ENCODE measurements at places on chromosomes 12 and 14.

- DNase-seq: no peak
Measured at GRCh38 chr12:121614872-121615467, 11.4 kb upstream of the ORAI1 start.

DNA sequence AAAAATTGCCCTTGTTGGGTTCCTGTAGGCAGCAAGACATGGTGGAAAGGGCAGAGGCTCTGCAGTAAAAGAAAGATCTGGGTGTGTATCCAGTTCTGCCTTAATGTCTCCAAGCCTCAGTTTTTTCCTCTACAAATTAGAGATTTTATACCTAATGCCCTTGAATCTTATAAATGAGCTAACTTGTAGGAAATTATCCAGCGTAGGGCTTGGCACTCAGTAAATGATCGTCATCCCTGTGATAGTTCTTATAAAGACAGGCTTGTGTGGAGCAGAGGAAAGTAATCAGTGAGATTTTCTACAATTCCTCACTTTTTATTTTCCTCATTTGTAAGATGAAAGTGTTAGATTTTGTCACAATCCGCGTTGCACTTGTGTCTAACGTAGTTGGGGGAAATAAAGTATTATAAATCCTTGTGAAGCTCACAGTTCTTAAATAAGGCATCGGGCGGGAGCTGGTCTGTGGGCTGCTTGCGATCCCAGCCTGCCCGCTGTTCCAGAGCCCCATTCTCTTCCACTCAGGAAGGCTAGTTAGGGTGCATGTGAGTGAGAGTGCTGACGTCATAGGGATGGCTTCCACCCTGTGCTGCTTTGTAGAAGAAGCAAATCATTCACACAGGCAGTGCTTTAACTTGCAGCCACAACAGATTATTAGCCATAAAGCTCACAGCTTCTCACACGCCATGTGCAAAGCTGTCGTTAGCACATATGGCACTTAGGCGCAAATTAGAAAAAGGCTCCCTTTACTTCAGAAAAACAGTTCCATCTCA, 87.6 kb downstream of the EML1 start:
- DNase-seq: no peak

DNA sequence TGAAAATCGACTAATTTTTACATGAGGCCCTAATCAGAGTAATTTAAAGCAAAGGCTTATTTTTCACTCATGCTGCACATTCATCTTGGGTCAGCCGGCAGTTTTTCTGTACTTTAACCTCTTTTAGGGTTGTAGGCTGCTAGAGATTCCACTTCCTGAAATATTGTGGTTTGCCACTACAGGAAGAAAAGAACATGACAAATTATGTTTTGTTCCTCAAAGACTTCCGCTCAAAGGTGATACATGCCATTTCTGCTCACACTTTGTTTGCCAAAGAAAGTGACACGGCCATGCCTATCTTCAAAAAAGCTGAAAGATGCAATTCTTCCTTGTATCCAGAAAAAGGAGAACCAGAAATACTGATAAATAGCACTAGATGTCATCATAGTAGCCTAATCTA, 183.4 kb upstream of the PPFIA2 start:
- DNase-seq: no peak

- DNase-seq: no peak
Measured at GRCh38 chr12:106150555-106150954, 11.8 kb upstream of the NUAK1 start.

DNA sequence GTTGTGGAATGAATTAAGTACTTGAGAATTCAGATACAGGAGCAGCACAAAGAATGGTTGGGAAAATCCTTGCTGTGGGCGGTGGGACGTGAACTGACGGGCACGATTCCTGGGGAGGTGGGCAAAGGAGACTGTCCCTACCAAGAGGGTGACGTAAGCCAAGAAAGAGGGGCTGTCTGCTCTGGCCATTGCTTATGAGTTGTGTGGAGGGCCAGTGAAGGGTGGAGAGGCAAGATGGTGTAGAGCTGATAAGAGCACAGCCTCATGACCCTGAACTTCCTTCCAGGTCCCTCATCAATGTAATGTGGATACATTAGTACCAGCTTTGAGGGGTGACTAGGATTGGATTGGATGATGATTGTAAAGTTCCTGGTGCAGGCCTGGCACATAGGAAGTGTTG, 50.2 kb downstream of the WDR20 start:
- DNase-seq: no peak

Measured in ovary (tissue), 10 donors.